ENCODE measurements at places on chromosomes 16 and 17. TPM values are rescaled to one million over a fixed set of nuclear protein-coding genes. Genes with fewer than 3 reads are reported as not detected.

- peak; percentile 88 for DNase-seq
These were observed 1.3 kb upstream of the MPG start for GRCh38 chr16:76535-77272.

DNA sequence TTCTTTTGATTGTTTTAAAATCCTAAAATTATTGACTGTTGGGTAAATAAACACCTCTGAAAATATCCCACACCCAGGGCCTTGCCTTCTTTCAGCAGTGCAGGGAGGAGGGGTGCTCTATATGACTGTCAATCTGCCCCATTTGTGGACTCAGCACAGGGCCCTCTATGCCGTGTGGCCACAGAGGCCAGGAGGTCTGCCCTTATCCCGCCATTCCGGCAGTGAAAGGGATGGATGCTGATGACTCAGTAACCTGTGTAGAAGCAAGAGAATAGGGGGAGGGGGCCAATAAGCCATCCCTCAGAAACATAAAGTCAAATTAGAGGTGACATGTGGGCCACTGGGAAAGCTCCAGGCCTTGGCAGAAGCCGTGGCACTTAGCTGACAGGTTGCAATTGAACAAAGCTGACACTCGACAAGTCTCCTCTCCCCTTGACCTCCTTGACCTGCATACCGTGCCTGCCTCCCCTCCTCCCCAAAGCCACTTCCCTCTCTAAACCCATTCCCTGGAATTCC lies 281.4 kb upstream of the DYNLRB2 start:
- DNase-seq: no peak

- DNase-seq: no peak
These were observed 4.9 kb downstream of the HDAC5 start for GRCh38 chr17:44118427-44119050.

- no peak for DNase-seq
These were observed 10.5 kb downstream of the MMP28 start for GRCh38 chr17:35784895-35785294.

DNA sequence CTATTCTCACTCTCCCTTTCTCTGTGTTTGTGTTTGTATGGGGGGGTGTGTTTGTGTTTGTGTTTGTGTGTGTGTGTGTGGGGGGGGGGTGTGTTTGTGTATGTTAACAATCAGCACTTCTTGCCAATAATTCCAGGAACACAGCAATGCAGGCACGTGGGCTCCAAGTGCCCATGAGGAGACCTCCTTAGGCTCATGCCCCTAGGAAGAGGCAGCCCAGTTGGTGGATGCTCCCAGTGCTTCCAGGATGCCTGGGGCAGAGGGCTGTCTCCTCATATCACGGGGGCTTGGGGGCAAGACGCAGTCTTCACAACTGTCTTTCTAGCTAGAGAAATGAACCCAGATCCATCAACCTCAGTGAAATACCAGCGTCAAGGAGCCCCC lies 9.9 kb downstream of the ABR start:
- DNase-seq: no peak

- DNase-seq: no peak
These were observed 112.0 kb upstream of the SMURF2 start for GRCh38 chr17:64773836-64774761.

DNA sequence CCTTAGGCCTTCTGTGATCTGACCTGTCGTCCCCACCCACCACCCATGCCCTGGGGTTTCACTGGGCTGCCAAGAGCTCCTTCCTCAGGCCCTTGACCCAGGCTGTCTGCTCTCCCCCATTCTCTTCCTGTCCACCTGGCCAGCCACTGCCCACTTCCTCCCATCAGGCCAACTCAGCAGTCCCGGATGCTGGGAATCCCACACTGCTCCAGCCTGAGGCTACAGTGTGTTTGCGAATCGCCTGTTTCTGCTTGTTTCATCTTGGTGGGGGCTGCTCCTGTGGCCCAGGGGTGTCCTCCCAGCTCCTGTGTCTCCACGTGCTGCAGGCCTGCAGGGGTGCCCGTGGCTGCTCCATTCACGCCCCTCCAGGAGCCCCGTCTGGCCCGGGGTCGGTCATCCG lies 839 bp upstream of the METRN start:
- no peak for DNase-seq

DNA sequence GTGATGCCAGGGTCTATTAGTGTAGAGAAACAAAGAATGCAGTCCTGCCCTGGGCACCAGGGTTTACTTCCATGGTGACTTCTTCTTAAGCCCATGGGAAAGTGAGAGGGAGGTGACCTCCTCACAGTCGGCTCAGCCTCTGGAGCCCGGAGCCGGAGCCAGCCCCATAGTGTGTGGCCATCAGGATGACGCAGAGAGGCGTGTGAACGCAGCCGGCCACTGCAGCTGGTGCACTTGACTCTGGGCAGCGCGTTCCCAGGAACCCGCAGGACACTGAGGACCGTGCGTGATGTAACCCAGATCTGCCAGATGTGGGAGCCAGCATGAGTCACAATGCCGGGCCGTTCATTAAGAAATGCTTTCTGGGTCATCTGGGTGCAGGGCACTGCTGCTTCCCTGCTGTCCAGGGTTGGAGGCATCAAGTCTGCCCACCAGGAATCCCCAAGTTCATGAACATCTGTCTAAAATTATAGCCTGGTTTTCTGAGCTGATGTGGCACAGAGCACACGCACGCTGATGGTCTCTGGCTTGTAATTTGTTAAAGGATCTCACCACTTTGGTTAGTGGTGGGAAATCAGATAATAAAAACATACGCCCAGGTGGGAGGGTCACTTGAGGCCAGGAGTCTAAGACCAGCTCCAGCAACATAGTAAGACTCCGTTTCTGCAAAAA lies 114.1 kb downstream of the PITPNC1 start:
- peak; percentile 92 for DNase-seq

DNA sequence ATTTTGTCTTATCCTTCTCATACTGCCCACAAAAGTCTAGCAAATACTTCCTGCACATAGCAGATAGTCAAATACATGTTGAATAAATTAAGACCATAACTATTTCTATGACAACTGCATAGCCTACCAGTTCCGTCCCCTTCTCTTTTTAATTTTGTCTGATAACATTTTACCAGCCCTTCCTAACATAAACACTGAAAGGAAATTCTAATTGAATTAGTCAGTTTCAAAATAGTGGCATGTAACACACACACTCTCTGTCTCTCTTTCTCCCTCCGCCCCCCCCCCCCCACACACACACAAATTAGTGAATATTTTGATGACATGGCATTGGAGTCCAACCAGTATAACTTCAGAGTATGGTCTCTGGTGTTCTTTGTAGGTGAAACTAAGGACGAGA lies 41.8 kb downstream of the TNRC6C start:
- DNase-seq: no peak

Gene BEAN1
- 0.33 TPM for total RNA-seq

Gene BICDL2
- 0.05 TPM for total RNA-seq

Gene BCAR1
- total RNA-seq: 82.8 TPM

Gene ACSM5
- total RNA-seq: 1.6 TPM

Gene OR4D1
- total RNA-seq: not detected

Gene OR1F1
- not detected for total RNA-seq

Gene KIF19
- 0.08 TPM for total RNA-seq

Gene RSKR
- 6.7 TPM for total RNA-seq

Gene ASGR2
- total RNA-seq: 0.22 TPM
